ENCODE measurements at places on chromosomes 4 and X.
A peak's percentile ranks its signal among the peaks of the same experiment; 100 is the strongest.

DNA sequence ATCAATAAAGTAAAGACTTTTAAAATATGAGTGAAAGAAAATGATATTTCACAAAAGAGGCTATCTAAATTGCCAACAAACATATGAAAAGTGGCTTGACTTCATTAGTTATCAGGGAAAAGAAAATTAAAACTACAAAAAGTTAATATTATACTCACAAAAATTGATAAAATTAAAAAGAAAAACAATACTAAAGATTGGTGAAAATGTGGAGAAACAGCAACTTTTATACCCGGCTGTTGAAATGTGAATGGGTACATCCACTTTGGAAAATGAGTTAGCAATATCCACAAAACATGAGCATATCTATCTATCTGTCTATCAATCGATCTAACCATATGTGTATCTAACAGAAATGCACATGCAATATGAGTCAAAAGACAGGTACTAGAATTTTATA lies 122.3 kb downstream of the ANAPC10 start:
- DNase-seq: no peak

GRCh38 chr4:38687571-38688011 lies 23.6 kb downstream of the KLF3 start:
- no peak for DNase-seq

DNA sequence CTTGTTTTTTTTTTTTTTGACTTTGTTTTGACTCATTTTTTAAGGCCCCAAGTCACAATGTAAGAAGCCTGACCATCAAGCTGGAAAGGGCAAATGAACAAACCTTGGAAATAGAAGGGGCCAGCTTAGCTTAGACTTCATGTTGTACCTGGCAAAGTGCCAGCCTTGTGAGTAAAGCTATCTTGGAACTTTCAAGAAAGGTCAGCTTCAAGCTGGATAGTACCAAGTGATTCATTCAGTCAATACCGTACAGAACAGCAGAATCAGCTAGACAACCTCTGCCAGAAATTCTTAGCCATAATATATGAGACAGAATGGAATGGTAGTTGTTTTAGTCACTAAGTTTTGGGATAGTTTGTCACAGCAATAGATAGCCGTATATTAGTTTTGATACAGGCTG lies 1492.2 kb upstream of the TENM3 start:
- no peak for DNase-seq

DNA sequence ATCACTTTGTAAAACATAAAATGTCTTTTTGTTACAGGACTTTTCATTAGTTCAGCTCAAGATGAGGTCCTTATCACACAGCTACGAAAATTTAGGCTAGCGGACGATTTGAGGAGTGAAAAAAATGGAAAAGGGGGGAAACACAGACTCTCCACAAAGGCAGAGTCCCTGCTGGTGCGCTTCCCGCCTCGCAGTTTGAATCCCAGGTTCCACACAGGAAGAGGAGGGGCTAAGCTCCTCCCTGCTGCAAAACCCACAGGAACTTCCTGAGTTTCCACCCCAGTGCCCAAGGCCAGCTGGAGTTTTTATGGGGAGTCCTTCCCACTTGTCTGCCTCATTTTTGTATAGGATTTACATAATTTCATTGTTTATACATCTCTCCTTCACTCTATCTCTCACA lies 11.2 kb downstream of the ADAM29 start:
- no peak for DNase-seq

DNA sequence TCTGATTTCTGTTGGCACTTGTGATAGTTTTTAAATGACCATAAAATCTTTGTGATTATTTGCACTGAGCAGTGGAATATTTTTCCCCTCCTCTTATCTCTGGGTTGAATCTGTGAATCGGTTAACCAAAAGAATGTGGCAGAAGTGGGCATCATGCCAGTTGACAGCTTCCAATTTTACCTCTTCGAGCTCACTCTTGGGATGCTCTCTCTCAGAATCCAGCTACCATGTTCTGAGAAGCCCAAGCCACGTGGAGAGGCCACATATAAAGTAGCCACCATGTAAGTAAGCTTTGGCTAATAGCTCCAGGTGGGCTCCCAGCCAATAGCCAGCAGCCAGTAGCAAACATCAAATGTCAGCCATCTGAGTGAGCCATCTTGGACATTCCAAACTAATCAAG lies 12.9 kb upstream of the WDR19 start:
- DNase-seq: no peak

DNA sequence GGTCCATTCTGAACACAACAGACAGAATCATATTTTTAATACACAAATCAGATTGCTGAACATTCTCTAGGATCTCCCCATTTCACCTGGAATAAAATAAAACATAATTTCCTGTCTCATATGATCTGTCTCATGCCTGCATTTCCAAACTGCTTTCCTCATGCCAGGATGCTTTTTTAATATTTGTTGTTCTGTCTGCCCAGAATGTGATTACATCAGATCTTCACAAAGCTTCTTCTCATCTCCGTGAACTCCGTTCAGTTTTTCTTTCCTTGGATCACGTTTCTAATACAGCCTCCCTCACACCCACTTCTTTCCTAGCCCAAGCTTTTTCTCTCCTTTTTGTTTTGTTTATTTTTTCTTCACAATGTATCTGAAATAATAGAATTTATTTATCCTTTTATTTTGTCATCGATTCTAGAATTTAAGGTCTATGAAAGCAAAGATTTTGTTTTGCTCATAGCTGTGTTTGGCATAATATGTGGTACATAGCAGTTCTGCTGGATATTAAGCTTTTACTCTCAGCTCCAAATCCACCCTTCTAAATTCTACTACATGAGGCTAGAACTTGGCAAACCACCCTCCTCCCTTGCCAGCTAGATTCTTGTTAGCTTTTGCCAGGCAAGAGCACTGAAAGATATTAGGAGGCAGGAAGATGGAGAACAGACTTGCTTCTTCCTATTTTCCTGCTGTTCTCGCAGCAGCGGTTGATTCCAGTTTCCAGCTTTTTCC lies 165.5 kb upstream of the SLIT2 start:
- DNase-seq: no peak

- DNase-seq: no peak
These were observed 1.1 kb upstream of the SLC10A7 start for GRCh38 chr4:146522869-146523205.

DNA sequence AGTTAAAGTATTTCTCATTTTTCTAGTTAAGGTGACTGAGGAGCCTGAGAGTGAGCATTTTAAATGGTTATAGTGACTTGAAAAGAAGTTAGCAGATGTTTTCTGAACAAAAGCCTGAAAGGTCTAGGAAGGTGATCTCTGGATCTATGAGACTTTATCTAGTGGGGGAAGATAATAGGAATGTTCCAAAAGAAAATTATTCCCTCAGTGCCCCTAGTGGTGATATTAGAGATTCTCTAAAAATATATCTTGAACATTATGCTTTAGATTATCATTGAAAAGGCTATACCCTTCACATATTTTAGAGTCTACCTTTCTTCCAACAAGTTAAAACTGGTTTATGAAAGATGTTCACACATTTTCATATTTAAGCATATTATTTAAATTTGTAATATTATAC lies 69.0 kb upstream of the SPANXN1 start:
- DNase-seq: no peak

DNA sequence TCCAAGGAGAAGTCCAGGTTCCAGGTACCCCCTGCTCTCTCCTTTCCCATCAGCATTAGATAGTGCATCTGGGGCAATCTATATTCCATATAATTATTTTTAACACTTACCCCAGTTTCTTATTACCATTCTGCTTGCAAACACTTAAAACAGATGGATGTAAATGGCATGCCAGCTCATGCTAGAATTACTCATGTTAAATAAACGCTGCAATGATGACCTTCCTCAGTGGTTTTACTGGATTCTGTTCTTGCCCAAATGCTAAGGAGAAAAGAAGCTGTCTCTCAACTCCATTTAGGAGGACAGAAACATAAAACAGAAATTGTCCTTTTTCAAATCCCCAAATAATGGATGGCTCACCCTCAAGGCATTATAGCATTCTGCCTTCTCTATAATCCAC lies 161.1 kb downstream of the NLGN4X start:
- no peak for DNase-seq

- peak; percentile 25 for DNase-seq
These were observed 2.0 kb upstream of the FATE1 start for GRCh38 chrX:151713849-151714248.

- DNase-seq: no peak
These were observed 175.4 kb upstream of the PGRMC2 start for GRCh38 chr4:128463006-128463405.

- DNase-seq: no peak
These were observed 136.1 kb upstream of the MAP9 start for GRCh38 chr4:155512817-155513216.

DNA sequence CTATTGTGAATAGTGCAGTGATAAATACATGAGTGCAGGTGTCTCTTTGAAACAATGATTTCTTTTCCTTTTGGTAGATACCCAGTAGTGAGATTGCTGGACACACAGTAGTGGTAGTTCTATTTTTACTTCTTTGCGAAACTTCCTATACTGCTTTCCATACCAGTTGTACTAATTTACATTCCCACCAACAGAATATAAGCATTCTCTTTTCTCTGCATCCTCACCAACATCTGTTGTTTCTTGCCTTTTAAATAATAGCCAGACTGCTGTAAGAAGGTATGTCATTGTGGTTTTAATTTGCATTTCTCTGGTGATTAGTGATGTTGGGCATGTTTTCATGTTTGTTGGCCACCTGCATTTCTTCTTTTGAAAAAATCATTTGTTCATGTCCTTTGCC lies 105.9 kb downstream of the COL4A6 start:
- DNase-seq: no peak

DNA sequence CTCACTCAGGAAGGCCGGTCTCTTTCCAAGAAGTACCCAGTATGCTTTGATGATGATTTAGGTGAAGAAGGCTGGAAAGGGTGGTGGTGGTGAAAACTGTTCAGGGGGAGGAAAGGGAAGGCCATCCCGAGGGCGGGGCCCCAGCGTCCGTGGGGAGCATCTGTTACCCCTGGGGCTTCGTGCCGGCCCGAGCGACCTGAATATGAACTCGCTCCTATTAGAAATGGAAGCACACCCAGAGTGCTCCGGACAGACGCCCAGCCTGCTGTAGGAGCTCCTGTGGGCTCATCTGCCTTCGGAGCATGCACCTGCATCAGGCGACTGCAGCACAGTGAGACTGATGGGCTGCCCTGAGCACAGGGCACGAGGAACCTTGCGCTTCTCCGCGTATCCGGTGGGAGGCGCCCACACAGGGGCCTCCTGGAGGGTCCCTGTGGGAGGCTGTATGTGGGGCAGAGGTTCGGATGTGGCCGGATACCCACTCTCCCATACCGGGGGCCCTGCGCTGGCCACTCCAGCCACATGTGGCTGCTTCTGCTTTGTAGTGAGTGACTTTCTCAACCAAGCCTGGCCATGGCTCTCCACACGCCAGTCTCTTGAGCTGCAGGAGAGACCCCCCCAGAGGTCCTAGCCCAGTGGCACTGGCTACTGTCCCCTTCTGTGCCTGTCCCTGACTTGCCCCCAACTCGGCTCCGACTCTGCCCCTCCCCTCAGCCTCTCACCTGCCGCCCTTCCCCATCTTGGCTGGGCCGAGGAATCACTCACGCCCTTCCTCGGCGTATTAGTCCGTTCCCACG lies 36.7 kb downstream of the FGFRL1 start:
- DNase-seq: no peak

DNA sequence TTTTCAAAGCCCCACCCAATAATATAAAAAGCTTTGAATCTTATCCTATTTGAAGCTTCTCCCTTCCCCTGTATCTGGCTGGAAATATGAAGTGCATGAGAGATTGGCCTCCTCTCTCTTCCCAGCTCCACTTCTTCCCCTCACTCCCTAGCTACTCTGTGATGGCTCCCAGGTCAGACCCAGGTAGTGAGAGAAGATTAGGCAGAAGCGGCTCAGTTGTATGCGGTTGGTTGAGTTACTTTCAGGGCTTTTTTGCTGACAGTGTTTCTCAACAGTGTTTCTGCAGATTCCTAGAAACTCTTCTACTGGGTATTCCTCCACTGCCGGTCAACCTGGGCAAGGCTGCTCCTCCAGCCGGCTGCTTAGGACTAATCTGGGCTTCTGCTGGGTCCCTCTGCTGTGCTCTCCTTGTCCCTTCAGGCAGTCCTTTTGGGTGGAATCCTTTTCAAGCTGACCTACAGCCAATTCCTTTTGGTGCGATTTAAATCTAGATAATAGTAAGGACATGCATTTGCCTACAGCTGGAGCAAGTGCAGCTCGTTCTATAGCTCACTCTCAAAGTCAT lies 87.4 kb upstream of the SLC7A11 start:
- DNase-seq: no peak

DNA sequence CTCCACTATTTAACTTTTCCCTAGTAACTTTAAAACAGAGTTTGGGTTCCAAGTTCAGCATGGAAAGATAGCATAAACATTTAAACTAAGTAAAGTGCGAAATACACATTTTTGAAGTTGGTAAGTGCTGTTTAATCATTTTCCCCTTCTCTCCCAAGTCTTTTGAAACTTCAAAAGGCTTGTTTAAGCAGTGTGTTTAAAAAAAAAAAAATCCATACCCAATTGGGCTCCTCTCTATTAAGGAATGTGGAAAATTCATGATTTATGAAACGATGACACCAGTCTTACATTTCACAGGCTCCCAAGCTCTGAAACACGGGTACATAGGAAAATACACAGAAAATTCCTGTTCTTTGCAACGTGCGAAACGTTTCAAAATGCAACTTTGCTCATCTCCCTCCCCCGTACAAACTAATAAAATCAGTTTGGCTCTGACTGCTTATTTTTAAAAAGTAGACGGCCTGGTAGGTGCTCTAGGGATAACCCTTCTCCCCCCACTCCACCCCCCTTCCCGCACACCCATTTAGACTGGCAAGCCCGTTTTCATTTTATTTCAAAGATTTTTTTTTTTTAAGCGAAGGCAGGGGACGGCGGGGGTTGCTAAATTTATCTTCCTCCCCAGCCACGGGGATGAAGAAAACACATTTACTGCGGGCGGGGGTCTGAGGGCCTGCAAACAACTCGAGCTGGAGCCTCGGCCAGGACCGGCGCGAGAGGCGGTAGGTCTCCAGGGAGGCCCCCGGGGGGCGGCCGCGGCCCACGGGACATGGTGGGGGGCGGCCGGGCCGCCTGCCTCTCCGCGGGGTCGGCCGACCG lies 786 bp upstream of the ZFX start:
- DNase-seq: no peak

DNA sequence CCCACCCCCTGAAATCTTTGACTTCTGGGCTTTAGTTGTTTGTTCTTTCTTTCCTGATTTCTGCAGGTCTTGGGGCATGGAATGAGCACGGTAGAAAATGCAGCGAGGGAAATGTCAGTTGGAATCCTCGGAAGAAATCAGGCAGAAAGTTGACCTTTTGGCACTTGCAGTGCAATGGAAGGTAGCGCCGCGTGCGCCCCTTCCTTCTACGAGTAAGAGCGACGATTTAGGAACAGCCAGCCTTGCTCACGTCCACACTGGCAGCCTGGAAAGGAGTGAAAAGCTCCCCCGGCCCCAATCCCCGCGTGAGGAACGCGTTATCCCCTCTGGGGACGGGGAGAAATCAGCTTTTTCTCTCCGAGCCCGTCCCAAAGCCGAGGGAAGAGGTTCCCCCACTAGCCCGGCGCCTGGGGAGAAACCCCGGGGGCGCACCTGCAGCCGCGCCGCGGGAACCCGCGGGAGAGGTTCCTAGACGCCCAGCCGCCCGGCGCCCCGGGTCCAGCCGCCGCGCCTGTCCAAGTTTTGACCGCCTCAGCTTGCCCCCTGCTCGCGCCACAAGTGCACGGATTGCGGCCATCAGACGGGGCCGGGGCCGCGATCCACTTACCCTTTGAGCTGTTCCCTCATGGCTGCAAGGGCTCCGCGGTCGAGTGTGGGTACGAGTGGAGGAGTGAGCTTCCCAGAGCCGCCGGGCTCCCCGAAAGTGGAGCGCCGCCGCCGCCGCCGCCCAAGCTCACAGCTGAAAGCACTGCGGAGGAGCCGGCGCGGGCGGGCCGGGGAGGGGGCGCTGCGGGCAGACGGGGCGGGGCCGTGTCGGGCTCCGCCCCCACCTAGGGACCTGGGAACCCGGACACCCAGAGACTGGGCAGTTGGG lies 194.6 kb upstream of the FTHL17 start:
- no peak for DNase-seq

Measured in iPS DF 19.7 (cell line).